Type B pancreatic cell (in vitro differentiated cells): ENCODE measurements at places on chromosomes 4 and X. TPM values are rescaled to one million over a fixed set of nuclear protein-coding genes. Genes with fewer than 3 reads are reported as not detected.

The MGARP gene
- 1.3 and 1.7 TPM in 2 replicates for total RNA-seq

The SMPX gene
- 0.95 and 2.8 TPM in 2 replicates for total RNA-seq

GRCh38 chrX:53606456-53606855 is 80.1 kb downstream of the HUWE1 start:
- no peak overlapping the region for H3K27ac ChIP-seq
- H3K27me3 ChIP-seq, result no peaks in the 10 kb centered on the region
- H3K36me3 ChIP-seq, result peaks cover 12% of the 10 kb centered on the region
- H3K4me1 ChIP-seq, result no peaks in the 10 kb centered on the region
- no peak for DNase-seq

DNA sequence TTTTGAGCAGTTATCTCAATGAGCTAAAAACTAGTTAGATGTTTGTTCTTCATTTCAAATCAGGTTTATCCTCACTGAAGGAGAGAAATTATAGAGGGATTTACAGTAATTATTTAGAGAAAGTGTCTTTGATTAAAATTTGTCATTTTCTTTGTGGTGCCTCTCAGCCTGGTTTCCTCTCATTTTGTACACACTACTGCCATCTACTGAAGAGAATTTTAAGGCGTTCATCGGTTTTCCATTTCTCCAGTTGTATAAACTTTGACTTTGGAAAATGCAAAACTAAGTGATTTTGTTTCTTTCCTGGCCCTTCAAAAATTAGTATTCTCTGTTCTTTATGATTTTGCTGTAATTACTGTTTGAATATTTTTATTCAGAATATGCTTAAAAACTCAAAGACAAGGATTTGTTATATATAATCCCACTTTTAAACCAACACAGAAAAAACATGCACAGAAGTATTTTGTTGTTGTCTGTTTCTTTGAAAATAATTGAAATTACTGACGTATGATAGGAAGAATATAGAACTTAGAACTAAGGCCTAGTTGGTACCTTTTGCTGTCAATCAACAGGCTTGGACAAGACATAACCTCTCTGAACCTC is 34.4 kb upstream of the ANXA3 start:
- H3K4me1 ChIP-seq, result peaks cover 24% of the 10 kb centered on the region
- no peaks in the 10 kb centered on the region for H3K36me3 ChIP-seq
- no peak for DNase-seq
- no peaks in the 10 kb centered on the region for H3K27me3 ChIP-seq

- no peaks in the 10 kb centered on the region for H3K27me3 ChIP-seq
- no peaks in the 10 kb centered on the region for H3K36me3 ChIP-seq
- no peak overlapping the region for H3K4me3 ChIP-seq
- no peak for DNase-seq
- H3K27ac ChIP-seq, result no peak overlapping the region
Measured at GRCh38 chr4:8228319-8229250, 29.5 kb downstream of the SH3TC1 start.

The SFRP2 gene
- 5.9 and 31.9 TPM in 2 replicates for total RNA-seq

- H3K27me3 ChIP-seq, result no peaks in the 10 kb centered on the region
- no peak overlapping the region for H3K4me3 ChIP-seq
- no peaks in the 10 kb centered on the region for H3K4me1 ChIP-seq
- DNase-seq, result no peak
- H3K27ac ChIP-seq, result no peak overlapping the region
Measured at GRCh38 chr4:102692474-102692873, 68.3 kb downstream of the MANBA start.

- H3K36me3 ChIP-seq, result no peaks in the 10 kb centered on the region
- H3K4me1 ChIP-seq, result no peaks in the 10 kb centered on the region
- H3K27me3 ChIP-seq, result no peaks in the 10 kb centered on the region
- H3K4me3 ChIP-seq, result no peak overlapping the region
- no peak for DNase-seq
- H3K27ac ChIP-seq, result no peak overlapping the region
Measured at GRCh38 chrX:14352511-14352910, 176.8 kb upstream of the GLRA2 start.
